ENCODE measurements at places on chromosomes 2 and 18.

DNA sequence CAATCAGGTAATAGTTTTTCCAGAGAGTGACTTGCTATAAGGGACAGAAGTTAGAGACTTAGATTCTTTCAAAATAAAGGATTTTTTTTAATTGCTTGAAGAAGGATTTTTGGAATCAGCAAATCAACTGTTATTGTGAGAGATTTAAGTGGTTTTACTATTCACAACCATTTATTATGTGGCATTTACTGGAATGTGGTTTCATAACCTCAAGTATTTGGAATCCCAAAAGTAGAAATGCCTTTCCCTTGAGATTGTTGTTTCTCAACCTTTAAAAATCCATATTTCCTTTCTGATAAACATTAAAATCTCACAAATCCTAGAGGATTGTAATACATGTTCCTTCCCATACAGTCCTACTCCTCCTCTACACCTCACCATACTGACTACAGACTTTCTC, 5.0 kb downstream of the TANK start:
- no peak for DNase-seq

GRCh38 chr2:178870703-178871102, 63.5 kb upstream of the TTN start:
- no peak for DNase-seq

DNA sequence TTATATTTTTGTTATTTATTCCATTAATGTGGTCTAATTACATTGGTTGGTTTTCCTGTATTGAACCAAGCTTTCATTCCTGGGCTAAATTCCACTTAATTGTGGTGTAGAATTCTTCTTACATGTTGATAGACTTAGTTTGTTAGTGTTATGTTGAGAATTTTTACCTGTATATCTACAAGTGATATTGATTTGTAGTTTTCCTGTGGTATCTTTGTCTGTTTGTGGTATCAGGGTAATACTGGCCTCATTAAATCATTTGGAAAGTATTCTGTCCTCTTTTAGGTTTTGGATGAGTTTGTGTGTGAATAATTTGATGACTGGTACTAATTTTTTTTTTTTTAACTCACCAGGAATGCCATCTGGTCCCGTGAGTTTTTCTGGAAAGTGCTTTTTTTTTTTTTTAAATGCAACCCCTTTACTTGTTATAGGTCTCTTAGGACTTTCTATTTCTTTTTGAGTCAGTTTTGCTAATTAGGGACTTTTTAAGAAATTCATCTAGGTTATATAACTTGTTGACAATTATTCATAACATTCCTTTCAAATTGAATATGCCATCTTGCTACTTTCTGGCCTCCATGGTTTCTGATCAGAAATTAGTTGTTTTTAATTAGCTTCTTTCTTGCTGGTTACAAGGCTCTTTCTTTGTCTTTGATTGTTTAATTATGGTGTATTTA, 232.8 kb downstream of the CCDC85A start:
- no peak for DNase-seq

DNA sequence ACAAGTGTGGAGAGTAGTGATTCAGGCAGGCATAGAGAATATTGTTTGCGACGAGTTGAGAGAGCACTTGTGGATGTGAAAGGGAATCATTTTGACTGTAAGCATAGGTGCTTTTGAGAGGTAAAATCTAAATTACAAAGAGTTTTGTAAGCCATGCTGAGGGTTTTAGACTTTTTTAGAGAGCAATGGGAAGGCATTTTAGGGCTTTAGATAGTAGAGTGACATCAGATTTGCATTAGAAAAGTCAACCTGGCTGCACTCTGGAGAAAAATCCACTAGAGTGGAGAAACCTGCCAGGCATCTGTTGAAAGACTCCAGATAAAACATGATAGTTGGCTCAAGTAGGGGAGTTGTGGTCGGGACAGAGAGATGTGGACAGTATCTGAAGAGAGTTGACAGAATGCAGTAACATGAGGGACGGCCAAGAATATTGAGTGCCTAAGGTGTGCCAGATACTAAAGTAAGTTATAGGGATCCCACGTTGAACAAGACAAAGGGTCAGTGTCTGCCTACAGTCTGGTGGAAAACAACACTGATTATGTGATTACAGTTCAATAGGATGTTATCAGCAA, 91.7 kb upstream of the MYO3B start:
- no peak for DNase-seq

- no peak for DNase-seq
These were observed 52.7 kb downstream of the CCDC68 start for GRCh38 chr18:54906331-54907185.

DNA sequence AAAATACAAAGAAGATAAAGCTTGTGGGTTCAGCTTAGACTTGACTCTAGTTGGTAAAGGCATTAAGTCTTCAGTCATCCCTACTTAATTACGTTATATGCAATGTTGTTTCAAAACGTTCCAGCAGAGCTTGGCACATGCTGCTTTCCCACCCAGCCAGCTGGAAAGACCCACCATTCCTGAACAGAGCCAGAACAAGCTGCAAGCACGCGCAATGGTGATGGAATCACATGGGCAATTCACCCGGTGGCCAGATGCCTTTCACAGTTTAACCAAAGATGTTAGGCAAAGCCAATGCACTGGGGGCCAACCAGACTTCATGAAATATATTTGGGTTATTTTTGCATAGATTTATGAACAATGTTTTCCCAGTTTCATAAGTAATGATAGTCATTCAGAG, 123.4 kb upstream of the CDH20 start:
- DNase-seq: no peak

- no peak for DNase-seq
These were observed 10.6 kb downstream of the HTRA2 start for GRCh38 chr2:74540291-74540690.

DNA sequence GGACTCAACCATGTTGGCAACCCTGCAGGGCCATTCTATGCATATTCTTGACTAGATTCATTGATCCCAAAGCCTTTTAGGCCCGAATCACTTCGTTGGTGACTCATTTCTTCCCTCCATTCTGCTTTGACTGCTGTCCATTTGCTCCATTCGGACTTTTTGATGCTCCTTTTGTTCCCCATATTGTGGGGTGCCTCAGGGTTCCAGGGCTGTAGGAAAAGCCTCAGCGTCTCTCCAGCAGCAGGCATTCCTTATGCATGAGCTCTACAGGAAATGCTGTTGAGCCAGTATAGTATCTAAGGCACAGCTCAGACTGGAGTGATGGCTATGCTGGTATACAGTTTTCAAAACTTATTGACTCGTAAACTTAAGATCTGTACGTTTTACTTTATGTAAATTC, 292.6 kb downstream of the PRKCE start:
- DNase-seq: no peak

GRCh38 chr2:152171718-152172117, 3.8 kb downstream of the STAM2 start:
- no peak for DNase-seq

DNA sequence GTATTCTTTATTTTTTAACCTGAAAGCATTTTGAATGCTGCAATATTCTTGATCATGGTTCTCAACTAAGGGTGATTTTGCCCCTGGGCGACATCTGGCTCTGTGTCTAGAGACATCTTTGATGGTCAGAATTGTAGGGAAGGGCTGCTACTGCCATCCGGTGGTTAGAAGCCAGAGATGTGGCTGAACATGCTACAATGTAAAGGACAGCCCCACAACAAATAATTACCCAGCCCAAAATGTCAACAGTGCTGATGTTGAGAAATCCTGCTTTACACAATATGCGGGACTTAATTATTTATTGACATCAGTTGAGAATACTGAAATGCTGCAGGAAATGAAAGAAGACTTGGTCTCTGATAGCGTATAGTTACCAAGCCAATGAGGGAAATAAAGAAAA, 37.5 kb upstream of the SERPINB2 start:
- DNase-seq: no peak

DNA sequence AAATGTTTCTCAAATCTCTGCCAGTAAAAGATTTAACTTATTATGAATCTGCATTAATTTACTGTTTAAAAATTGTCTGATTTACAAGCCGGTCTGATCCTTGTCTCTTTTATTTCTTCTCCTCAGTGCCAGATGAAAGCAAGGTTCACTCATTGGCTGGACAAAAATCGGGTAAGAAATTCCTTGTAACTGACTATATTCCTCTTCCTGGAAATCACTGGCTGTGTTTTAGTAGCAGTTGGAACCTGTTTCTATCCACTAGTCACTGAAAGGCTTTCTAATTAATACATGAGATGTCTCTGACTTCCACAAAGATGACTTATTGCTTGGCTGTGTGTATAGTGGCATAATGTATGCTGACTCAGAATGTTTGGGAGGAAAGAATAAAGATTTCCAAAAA, 436.6 kb upstream of the NRP2 start:
- no peak for DNase-seq

GRCh38 chr2:157501026-157501425, 57.1 kb upstream of the CYTIP start:
- no peak for DNase-seq

DNA sequence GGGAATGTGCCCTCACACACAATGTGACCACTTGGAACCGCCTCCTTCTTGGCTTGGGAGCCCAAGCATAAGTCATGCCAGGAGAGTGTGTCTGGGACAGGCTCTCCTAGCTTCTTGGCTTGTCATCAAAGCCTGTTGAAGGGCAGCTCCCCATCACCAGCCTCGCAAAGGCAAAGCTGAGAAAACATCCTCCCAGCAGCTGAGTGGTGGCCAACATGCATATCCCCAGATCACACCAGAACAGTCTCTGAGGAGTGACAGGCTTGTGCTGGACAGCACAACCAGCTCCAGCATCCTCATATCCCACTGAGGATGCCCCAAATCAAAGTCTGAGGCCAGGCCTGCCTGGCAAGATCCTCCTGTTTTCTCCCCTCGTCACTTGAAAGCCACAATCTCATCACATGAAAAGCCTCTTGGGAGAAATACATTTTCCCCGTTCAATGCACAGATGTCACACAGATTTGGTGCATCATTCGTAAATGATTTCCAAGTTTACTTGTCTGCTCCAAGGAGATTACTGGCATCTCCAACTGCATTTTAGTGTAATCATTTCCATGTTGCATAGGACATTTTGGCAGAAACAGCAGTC, 269.3 kb downstream of the TTC32 start:
- DNase-seq: no peak

GRCh38 chr18:35386600-35387100, 9.5 kb upstream of the ZNF396 start:
- peak; percentile 59 for DNase-seq

DNA sequence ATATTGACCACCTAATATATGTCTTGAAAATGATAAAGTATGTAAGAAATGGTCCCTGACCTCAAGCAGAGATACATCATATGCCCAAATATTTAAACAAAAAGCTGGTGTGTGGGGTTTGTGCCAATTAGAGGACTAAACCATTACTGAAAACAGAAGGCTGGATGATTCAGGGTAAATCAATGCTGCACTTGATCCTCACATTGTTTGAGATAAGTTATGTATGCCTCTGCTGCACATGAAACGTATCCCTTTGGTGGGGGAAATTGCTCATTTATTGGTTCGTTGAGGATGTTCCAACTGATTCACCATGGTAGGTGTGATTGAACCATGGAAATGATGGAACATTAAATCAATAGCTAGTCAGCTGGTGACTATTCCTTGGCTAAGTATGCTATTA, 24.7 kb upstream of the DARS1 start:
- DNase-seq: no peak
